ENCODE measurements at places on chromosomes 2 and 18. TPM values are rescaled to one million over a fixed set of nuclear protein-coding genes. Genes with fewer than 3 reads are reported as not detected.

DNA sequence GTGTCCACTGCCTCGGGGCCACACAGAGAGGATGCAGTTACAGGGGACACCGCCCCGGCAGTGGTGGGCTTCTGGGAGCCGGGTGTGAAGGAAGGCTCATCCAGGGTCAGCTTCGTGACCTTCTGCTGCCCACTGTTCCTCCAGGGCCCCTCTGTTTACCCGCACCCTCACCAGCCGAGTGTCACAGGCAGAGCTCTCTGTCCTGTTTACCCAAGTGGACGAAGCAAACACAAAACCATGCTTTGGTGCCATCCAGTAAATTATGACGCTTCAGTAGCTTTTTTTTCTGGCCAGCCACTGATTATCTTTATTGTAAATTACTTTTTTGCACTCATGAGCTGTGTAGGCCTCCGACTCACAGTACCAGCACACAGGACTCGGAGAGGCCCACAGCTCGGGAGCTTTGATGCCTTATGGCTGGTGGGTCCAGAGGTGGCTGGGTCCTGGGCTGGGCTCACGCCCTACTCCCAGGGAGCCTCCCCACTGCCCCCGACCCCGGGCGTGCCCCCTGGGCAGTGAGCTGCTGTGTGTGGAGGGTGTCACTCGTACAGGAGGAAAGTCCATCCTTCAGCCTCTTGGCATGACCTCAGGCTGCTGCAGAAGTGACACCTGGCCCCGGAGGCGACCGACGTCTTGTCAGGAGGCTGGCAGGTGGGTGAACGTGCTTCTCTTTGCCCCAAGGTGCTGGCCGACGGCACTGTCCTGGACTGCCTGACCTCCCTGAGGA, 9.8 kb downstream of the D2HGDH start:
- no peak for DNase-seq

DNA sequence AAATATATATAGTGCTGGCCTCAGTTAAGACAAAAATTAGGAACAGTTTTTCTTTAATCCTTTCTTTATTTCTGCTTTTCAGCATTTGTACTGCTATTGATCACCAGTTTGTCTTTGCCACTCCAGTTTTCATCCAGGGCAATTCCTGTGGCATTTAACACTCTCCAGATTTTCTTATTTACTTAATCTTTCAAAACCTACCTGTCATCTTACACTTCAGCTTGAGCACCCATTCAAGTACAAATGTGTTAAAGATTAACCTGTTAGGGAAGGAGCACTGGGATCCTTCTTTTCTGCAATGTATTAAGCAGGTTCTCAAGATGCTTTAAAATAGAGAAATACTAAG, 101.8 kb upstream of the SCN1A start:
- no peak for DNase-seq

DNA sequence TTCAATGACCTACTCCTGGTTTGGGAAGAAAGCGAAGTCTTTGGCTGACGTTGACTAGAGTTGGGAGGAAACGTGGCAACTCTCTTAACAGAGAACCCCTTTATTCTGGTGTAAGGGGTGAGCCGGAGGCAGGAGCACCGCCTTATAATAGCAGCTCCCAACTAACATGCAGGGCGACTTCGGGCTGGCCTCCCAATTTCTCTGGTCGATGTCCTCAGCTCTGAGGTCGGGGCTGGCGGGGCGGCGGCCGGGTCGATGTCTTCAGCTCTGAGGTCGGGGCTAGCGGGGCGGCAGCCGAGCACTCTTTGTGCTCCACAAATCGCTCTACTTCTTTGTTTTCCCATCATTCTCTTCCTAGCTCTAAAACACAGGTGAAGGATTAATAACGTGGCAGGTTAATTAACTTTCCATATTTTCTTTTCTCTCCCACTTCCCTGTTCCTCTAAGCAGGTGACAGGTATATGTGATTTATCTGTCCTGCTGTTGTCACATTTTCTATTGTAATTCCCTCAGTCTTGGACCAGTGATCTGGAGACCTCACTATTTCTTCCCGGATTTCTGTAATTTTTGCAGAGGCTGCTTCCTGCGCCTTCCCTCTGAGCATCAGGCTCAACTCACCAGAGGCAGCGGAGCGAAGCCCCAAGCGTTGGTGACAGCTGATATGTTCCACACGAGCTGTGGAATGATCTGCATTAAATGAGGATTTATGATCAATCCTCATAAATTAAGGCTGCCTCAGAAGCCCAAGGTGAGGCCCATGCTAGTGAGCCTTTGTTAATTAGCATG, 64.3 kb downstream of the ACKR3 start:
- DNase-seq, result no peak

SP100 gene
- total RNA-seq, result 151 TPM

KLHL30 gene
- 0.33 TPM for total RNA-seq

Data from fibroblast of the aortic adventitia (primary cell).